ENCODE measurements at places on chromosomes 16 and 17. TPM values are rescaled to one million over a fixed set of nuclear protein-coding genes. Genes with fewer than 3 reads are reported as not detected.

GRCh38 chr17:77085926-77086432, 54.8 kb upstream of the SEC14L1 start:
- no peak for DNase-seq

GRCh38 chr17:50331085-50331791, 14.7 kb upstream of the XYLT2 start:
- DNase-seq: no peak

GRCh38 chr16:53290520-53290919, 143.8 kb upstream of the RBL2 start:
- no peak for DNase-seq

GRCh38 chr17:27564463-27564862, 66.5 kb upstream of the LGALS9 start:
- DNase-seq: no peak

DNA sequence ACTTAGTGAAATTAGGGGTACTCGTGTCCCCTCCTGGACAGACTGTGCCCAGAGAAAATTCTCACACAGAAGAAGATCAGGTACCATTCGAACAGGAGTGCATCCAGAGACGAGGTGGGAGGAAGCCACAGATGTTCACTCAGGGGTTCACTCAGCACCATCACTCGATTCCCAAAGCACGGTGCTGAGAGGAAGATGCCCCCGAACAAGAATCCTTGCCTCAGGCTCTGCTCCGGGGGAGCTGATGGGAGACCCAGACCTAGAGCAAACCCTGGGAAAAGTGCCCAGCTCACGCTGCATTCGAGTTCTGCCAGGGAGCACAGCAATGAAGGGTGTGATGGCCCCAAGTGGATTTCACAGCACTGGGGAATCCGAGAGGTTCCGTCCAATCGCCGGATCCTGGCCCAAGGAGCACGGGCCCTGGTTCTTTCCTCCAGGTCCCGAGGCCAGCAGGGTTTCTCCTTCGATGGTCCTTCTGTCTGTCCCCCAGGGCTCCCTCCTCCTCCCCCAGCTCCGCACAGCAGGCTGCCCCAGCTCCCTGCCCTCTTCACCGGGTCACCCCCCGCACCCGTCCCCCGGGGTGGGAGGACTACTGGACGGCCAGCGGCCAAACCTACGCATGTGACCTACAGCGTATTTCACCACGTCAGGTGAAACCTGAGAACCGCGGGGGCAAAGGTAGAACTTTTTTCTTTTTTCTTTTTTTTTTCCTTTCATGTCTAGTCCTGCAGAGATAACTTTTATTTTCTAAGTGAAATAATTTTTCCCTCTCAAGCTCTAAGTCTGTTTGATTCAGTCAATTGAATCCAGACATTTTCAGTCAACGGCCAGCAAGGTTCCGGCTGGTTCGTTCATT, 10.2 kb upstream of the UBE2I start:
- peak; percentile 86 for DNase-seq

DNA sequence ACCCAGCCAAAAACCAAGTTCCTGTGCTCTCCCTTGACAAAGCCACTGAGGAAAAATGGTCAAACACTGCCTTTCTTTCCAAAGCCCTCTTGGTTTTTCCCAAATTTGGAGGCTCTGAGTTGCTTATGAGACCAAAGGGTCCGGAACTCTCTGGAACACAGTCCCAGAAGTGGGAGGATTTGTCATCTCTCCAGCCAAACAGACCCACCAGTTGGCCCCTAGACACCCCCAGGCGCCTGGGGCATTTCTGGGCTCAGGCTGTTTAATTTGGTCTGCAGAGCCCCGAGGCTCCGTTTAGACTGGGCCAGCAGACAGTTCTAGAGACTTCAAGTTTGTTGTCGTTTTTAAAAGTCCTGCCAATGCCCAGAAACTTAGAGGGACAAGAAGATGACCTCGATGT, 239.1 kb downstream of the SEC14L1 start:
- DNase-seq: no peak

- no peak for DNase-seq
Measured at GRCh38 chr16:65878347-65878746, 488.1 kb upstream of the CDH5 start.

- DNase-seq: peak; percentile 19
Measured at GRCh38 chr17:67982034-67982640, 14.1 kb downstream of the C17orf58 start.

DNA sequence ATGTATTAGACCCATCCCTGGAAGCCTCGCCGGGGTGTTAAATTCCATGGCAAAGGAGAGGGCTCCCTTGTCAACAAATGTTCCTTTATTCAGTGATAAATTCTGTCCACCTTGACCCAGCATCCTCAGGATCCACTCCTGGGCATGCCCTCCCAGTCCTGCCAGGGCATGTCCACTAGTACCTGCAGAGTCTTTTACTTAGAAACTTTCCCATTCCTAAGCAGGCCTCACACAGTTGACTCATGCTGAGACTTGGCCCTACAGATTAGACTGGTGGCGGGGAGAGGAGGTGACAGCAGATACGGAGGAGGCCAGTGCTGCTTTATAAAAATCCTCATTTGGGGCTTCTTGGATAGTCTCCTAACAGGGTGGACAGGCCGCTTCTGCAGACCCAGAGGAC, 88.8 kb downstream of the CYLD start:
- no peak for DNase-seq

DNA sequence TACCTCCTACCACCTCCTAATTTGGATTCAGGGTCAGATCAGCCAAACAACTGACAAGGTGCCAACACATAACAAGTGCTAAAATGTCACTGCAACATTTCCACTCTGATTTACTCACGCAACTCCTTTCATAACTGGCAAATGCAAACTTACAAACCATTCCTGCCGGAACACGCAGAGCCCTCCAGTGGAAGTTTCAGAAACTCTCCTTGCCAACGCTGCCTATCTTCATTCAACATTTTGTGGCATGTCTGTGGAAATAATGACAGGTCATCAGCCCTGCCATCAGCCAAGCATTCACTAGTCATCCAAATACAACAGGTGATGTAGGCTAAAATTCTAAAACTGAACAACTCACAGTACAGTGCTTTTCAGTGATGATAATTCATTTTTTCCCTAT, 37.7 kb upstream of the OR3A1 start:
- peak; percentile 9 for DNase-seq

GRCh38 chr16:49670627-49671026, 185.3 kb downstream of the ZNF423 start:
- DNase-seq: no peak

DNA sequence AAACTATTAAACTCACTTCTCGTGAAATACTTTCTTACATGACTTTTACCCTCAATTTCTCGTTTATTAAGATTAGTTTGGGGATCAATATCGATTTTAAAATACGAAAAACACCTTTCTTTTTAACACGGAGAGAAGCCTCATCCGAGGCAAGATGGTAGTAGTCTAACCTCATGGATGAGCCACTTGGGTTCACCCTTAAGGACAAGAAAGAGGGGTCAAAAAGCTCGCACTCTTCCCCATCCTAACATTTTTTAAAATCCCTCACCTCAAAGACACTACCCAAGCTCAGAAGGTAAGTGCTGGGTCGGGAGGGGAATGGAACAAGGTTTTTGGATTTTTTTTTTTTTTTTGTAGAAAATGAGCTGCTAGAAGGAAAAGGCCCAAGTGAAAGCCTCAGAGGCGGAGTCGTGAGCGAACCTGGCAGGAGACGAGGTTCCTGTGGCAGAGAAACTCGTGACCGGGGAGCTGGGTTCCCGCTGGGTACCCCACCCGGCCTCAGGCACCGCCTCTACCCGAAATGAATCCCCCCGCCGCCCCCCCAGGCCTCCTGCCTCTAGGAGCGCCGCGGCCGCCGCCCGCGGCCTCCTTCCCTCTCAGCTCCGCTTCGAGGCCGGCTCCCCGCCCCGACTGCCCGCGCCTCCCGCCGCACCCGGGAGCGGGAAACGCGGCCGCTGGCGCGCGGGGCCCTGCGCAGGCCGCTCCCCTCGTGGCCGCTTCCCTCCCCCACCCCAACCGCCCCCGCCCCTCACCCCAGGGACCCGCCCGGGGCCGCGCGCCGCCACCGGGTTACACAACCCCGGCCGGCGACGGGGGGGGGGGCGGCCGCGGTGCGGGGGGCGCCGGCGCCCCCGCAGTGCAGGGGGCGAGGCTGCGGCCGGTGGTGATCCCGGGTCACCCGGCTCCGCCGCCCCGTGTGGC, 1.6 kb downstream of the NUFIP2 start:
- peak; percentile 58 for DNase-seq

DNA sequence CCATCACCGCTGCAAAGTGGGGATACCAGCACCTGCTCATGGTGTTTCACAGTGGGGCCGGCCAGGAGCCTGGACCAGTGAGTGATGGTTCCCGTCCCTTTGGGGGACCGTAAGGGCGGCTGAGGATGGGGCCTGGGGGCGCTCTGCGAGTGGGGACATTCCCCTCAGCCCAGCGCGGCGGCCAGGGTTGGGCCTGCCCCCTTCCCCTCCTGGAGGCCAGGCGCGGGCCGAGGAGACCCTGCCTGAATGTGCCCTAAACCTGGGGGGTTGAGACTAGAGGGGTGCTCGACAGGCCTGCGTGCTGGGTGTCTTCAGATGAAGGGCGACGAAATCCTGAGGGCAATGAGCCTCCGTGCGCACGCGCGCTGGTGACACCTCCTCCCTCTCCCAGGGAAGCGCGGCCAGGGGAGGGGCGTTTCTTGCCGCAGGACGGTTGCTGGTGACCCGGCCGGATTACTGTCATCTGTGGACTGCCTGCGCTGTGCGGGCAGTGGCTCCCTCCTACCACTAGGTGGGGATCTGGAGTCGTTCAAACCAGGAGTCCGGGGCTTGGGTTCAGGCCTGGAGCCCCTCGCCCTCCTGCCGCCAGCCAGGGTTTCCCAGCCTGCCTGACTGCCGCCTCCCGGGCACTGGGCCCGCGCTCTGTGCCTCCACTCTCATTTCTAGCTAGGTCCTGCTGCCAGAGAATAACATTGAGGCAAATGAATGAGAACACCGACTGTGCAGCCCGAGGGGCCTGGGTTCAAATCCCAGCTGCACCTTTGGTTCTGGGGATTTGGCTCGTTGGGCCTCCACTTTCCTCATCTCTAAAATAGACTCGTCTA, 17.1 kb downstream of the TBX2 start:
- peak; percentile 74 for DNase-seq

DNA sequence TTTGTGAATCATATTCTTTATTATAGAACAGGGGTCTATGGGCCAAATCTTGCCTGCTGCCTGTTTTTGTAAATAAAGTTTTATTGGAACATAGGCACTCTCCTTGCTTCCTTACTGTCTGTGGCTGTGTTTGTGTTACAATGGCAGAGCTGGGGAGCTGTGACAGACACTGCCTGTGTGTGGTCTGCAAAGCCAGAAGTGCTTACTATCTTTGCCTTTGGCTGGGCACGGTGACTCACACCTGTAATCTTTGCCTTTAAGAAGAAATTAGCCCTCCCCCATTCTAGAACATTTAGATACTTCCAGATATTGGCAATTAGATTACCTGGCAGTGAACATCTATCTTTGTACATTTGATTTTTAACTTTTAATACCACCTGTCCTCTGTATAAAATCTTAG, 308.3 kb downstream of the FOXL1 start:
- DNase-seq: no peak

DNA sequence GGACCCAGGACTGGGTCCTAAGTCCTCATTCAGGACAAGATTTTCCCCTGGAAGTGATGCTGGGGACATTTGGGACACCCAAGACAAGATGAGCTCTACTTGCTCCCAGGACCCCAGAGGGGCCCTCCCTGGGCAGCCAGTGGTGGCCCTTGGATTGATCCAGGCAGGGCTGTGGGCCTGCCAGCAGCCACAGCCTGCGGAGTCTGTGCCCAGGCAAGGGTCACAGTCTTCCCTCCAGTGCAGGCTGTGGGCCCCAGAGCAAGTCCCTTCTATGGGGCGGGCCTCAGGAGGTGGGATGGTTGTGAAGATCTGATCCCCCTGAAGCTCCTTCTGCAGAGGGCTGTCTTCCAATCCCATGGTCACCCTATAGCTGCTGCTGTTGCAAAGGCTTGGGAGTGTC, 12.6 kb downstream of the CA7 start:
- DNase-seq: no peak

- no peak for DNase-seq
Measured at GRCh38 chr17:43367737-43368242, 31.0 kb upstream of the ARL4D start.

- DNase-seq: no peak
Measured at GRCh38 chr16:6616746-6617145, 715.9 kb upstream of the RBFOX1 start.

- DNase-seq: peak; percentile 95
Measured at GRCh38 chr16:30407102-30407803, at the start of gene ZNF771. TSS of gene ZNF771 (plus strand) at chr16:30407606. CDS start at chr16:30408054, 448 bp downstream.

GRCh38 chr16:86631444-86631843, 53.1 kb downstream of the FOXL1 start:
- DNase-seq: no peak

- DNase-seq: no peak
Measured at GRCh38 chr17:15408803-15409202, 58.6 kb downstream of the CDRT4 start.

GRCh38 chr17:75552425-75553294, 27.2 kb downstream of the LLGL2 start:
- DNase-seq: no peak

Gene ARHGAP23
- total RNA-seq: 30.1 TPM

Gene IKZF3
- 3.1 TPM for total RNA-seq

Gene CACNA1H
- 33.3 TPM for total RNA-seq

Gene SLC38A8
- total RNA-seq: not detected

Gene C17orf67
- total RNA-seq: not detected

Gene DCAKD
- 2.3 TPM for total RNA-seq

Gene PIPOX
- 7.0 TPM for total RNA-seq

Gene IRX6
- not detected for total RNA-seq

Gene DRC3
- total RNA-seq: not detected

Gene PTX4
- not detected for total RNA-seq

Data from stomach (tissue), 19 donors.